Suprapubic skin (tissue), 4 donors: ENCODE measurements at places on chromosomes 1 and 21.
A peak's percentile ranks its signal among the peaks of the same experiment; 100 is the strongest.

GRCh38 chr21:46307625-46308024 lies 16.0 kb downstream of the C21orf58 start:
- no peak for DNase-seq

- DNase-seq: no peak
Measured at GRCh38 chr1:196380316-196380715, 227.9 kb downstream of the KCNT2 start.

DNA sequence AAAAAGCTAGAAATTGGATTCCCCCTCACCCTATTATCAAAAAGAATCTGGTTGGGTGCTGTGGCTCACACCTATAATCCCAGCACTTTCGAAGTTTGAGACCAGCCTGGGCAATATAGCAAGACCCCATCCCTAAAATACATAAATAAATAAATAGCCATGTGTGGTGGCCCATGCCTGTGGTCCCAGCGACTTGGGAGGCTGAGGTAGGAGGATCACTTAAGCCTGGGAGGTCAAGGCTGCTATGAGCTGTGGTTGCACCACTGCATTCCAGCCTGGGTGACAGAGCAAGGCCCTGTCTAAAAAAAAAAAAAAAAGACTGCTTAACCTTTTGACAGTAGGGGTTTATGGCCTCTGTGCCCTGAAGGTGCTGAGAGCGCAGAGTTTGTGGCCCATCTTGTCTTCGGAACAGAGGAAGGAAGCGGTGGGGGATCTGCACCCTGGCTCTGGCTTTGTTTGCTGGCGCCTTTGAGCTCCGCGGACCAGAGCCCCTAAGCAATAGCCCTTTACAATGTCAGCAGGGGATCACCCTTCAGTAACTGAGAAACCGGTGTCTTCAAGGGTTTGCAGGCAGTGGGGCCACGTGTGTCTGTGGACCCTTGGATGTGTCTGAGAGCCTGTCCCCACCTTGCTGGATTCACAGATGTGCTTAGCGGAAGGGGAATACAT lies 22.1 kb downstream of the SLC2A7 start:
- DNase-seq: no peak

- no peak for DNase-seq
Measured at GRCh38 chr1:183711165-183711682, 58.1 kb upstream of the APOBEC4 start.

GRCh38 chr21:26809745-26810144 lies 35.5 kb downstream of the ADAMTS1 start:
- no peak for DNase-seq

GRCh38 chr21:36860736-36861594 lies 105.5 kb downstream of the HLCS start:
- no peak for DNase-seq

DNA sequence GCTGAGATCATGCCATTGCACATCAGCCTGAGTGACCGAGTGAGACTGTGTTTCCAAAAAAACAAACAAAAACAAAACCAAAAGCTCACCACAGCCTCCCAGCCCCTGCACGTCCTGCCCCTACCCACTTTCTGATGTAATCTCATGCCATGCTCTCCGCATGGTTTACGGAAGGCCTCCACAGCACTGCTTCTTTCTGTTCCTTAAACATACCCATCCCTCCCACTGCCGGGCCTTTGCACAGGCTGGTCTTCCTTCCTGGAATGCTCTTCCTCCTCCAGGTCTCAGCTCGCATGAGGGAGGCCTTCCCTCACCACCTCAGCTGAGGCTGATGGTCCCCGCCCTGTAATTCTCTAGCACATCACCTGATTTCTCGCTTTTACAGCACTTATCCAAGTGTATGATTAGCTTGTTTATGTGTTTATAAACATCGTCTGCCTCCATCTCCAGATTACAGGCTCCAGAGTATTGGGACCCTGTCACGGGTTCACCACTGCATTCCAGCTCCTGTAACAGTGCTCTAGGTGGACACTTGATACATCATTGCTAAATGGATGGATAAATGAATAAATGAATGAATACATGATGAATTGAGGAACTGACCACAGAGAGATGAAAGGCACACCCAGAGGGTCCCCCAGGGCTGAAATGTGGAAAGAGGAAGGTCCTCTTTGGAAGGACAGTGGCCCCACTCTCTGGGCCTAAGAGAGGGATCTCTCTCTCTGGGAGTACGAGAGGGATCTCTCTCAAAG lies 22.1 kb downstream of the TCEA3 start:
- DNase-seq: no peak

GRCh38 chr1:87689487-87689886 lies 360.8 kb downstream of the LMO4 start:
- DNase-seq: no peak

DNA sequence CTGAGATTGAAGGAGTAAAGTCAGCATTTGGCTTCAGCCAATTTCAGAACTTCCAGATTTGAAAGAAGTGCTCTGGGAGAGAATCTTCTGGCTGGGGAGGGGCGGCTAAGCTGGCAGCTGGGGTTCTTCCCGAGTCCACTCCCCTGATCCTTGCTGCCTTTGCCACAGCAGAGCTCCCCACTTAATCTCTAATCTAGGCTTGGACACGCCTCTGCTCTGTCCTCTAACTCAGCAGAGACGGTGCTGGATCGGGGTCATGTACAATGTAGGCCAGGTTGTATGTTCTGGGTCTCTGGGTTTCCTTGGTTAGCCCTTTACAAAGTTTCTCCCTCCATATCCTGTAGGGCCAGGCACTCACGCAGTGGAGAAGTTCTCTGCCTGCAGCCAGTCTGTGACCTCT lies 10.1 kb upstream of the GSTM3 start:
- peak; percentile 35 for DNase-seq

GRCh38 chr1:214588963-214589597 lies 13.9 kb upstream of the CENPF start:
- DNase-seq: no peak

- no peak for DNase-seq
Measured at GRCh38 chr21:39712976-39713375, 32.0 kb upstream of the IGSF5 start.

DNA sequence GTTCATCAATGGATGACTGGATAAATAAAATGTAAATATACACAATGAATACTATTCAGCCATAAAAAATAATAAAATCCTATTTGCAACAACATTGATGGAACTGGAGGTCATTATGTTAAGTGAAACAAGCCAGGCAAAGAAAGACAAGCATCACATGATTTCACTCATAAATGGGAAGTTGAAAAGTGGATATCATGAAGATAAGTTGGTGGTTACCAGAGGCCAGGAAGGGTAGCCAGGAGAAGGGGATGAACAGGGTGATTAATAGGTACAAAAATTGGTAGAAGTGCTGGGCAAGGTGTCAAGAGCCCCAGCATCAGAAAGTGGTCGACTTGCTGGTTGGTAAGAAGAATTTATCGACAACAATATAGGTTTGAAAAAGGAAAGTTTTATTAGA lies 1.3 kb upstream of the PARK7 start:
- no peak for DNase-seq

- DNase-seq: no peak
Measured at GRCh38 chr1:92980732-92981647, 19.7 kb upstream of the DIPK1A start.

- no peak for DNase-seq
Measured at GRCh38 chr1:78703806-78704205, 54.2 kb downstream of the IFI44 start.

DNA sequence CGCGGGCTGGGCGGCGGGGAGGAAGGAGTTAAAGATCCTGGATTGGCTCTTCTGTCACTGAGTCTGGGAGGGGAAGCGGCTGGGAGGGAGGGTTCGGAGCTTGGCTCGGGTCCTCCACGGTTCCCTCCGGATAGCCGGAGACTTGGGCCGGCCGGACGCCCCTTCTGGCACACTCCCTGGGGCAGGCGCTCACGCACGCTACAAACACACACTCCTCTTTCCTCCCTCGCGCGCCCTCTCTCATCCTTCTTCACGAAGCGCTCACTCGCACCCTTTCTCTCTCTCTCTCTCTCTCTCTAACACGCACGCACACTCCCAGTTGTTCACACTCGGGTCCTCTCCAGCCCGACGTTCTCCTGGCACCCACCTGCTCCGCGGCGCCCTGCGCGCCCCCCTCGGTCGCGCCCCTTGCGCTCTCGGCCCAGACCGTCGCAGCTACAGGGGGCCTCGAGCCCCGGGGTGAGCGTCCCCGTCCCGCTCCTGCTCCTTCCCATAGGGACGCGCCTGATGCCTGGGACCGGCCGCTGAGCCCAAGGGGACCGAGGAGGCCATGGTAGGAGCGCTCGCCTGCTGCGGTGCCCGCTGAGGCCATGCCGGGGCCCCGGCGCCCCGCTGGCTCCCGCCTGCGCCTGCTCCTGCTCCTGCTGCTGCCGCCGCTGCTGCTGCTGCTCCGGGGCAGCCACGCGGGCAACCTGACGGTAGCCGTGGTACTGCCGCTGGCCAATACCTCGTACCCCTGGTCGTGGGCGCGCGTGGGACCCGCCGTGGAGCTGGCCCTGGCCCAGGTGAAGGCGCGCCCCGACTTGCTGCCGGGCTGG lies at the start of gene NPR1:
Gene NPR1 (plus strand): TSS at position 170 of the 818 bp plus-strand sequence. CDS start 421 bp downstream, at position 591.
- peak; percentile 83 for DNase-seq

DNA sequence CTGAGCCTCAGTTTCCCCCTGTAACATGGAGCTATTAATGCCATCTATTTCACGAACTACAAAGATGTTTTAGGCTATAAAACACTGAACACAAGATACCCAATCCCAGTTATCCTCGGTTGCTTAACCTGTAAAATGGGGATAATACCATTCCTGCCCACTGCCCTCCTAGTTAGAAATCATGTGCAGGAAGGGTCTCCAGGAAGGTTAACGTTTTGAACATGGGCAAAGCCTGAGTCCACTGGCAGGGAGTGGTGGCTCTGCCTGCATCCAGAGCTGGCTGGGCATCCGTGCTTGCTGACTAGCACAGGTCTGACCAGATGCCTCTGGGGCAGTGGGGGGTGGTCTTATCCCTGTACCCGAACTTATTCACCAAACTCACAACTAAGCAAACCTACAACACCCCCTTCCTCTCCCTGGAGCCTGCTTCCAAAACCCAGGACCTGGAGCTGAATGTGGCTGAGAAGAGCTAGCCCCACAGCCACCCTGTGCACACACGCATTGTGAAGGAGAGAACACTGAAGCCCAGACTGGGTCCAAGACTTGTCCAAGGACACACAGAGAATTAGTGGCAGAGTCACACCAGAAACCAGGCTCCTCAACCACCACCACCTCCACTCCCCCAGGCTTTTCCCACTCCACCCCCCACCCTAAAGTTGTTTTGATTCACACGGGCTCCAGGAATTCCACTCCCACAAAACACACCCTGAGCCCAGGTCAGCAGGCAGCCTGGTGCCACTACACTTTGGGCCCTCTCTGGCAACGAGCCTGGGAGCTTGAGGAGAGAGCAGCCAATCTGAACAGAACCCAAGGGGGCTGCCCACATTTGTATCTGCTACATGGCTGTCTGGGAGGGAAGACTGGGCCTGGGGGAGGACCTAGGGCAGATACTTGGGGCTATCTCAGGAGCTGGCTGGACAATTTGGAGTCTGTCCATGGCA lies 1.6 kb downstream of the E2F2 start:
- no peak for DNase-seq

DNA sequence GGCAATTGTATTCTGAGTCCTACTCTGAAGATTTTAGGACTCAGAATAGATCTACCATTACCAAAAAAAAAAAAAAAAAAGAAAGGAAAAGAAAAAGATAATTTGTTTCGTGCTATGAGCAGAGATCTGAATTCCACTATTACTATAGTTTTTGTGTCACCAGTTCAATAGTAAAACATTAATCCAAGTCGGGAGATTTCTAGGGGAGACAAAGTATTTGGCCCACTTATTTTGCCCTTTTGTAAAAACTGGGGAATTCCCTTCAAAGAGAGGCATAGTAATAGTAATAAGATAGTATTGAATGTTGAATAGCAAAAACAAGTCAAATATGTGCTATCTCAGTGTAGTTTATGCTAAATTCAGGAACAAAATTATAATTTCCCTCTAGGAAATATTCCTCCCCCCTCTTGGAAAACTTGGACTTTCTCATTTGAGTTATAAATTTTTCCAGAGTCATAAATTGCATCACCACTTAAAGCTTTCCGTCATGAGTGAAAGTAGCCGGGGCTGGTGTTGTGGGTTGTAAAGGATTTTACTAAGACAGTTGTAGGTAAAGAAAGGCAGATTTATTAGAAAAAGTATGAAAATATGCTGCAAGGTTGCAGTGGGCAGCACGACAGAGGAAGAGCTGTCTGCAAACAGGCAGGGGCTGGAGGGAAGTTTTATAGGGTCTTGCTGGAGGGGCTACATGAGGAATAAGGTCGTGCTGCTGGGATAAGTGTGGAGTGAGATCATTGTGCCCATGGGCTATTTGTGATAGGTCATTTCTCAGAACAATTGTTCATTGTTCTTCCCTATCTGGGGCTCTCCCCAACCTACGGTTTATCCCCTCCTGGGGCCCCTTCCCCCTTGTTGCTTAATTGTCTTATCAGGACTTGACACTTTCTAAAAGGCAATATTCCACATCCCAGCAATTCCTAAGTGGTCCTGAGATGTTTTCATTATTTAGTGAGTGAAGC lies 1009.9 kb downstream of the PLA2G4A start:
- no peak for DNase-seq
